ENCODE measurements at places on chromosomes 1 and 21. TPM values are rescaled to one million over a fixed set of nuclear protein-coding genes. Genes with fewer than 3 reads are reported as not detected.

DNA sequence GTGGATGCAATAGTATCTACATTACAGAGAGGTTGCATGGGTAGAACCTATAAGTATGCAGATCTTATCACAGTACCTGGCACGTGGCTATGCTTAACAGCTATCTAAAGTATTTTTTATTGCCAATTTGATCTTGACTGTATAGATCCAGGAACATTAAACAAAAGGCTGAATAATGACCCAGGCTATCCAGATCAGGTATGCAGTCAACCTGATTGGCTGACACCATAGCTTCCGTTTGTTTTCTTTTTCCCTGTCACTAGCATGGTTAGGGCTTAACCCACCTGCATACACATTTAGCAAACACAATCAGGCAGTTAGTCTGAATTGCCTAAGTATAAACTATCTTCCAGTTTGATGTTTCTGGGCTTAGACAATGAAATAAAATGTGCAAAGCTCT is 264.9 kb upstream of the PLXNA2 start:
- DNase-seq: no peak
- H3K27me3 ChIP-seq: peaks cover 5% of the 10 kb centered on the region
- H3K4me3 ChIP-seq: no peak overlapping the region
- H3K36me3 ChIP-seq: no peaks in the 10 kb centered on the region

MTARC1 gene
- total RNA-seq: not detected

DNA sequence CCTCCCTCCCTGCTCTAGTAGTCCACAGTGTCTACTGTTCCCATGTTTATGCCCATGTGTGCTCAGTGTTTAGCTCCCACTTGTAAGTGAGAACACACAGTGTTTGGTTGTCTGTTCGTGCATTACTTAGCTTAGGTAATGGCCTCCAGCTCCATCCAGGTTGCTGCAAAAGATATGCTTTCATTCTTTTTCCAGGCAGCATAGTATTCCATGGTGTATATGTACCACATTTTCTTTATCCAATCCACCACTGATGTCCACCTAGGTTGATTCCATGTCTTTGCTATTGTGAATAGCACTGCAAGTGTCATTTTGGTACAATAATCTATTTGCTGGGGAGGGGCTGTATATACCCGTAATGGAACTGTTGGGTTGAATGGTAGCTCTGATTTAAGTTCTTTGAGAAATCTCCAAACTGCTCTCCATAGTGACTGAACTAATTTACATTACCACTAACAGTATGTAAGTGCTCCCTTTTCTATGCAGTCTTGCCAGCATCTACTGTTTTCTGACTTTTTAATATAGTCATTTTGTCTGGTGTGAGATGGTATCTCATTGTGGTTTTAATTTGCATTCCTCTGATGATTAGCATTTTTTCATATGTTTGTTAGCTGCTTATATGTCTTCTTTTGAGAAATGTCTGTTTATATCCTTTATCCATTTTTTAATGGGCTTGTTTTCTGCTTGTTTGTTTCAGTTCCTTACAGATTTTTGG is 191.9 kb upstream of the DMRTA2 start:
- H3K4me1 ChIP-seq: peaks cover 3% of the 10 kb centered on the region
- H3K36me3 ChIP-seq: peaks cover 6% of the 10 kb centered on the region
- H3K27me3 ChIP-seq: no peaks in the 10 kb centered on the region
- H3K4me3 ChIP-seq: no peak overlapping the region
- DNase-seq: no peak

CYB5RL gene
- 13.1 TPM for total RNA-seq

DNA sequence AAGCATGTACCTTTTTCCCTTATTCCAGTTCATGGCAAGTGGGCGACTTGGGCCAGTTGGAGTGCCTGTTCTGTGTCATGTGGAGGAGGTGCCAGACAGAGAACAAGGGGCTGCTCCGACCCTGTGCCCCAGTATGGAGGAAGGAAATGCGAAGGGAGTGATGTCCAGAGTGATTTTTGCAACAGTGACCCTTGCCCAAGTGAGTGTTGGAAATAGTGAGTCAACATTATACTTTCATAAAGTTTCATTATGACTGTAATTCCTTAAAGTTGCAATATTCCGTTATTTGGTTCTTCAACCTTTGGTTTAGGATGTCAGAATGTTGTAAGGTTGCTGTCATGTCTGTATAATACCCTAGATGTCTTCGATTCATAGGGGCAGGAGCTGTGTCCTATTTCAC is 230.5 kb downstream of the TPR start:
- DNase-seq: no peak
- no peak overlapping the region for H3K4me3 ChIP-seq
- H3K27ac ChIP-seq: no peak overlapping the region
- no peaks in the 10 kb centered on the region for H3K36me3 ChIP-seq
- peaks cover 9% of the 10 kb centered on the region for H3K27me3 ChIP-seq

All from activated CD4-positive, alpha-beta T cell treated with anti-CD3 and anti-CD28 coated beads for 36 hours (primary cell).